ENCODE measurements at places on chromosomes 5 and 9. TPM values are rescaled to one million over a fixed set of nuclear protein-coding genes. Genes with fewer than 3 reads are reported as not detected.

DNA sequence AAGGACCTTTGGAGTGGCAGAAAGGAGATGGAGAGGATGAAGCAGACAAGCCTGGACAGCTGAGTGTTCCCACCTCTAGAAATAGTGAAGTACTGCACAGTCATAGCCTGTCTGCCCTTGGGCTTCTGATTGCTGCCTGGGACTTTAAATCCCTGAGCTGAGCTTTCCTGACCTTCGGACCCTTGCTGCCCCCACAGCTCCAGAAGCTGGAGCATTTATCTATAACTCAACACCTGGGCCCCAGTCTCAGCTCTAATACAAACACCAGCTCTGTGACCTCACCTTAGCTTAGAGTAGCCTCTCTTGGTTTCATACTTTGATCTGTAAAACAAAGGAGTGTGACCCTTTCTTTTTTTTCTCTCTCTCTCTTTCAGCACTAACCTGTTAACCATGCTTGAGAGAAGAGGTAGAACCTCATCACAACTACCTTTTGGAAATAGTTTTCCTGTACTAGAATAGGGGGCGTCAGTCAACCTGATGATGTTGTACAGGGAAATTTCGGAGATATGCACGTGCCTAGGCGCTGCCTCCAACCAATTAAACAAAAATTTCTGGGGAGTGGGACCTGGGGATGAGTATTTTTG is 25.4 kb upstream of the ELL2 start:
- no peaks in the 10 kb centered on the region for H3K27me3 ChIP-seq
- no peak overlapping the region for H3K27ac ChIP-seq
- H3K36me3 ChIP-seq: no peaks in the 10 kb centered on the region
- no peak for DNase-seq
- H3K4me1 ChIP-seq: no peaks in the 10 kb centered on the region
- H3K4me3 ChIP-seq: no peak overlapping the region

- H3K27ac ChIP-seq: peak overlapping the region; percentile 96
- peak; percentile 70 for DNase-seq
- no peaks in the 10 kb centered on the region for H3K27me3 ChIP-seq
- H3K4me3 ChIP-seq: peak overlapping the region; percentile 89
- no peaks in the 10 kb centered on the region for H3K36me3 ChIP-seq
- peaks cover 55% of the 10 kb centered on the region for H3K4me1 ChIP-seq
Measured at GRCh38 chr9:97413462-97413861, 1.6 kb downstream of the TDRD7 start.

NR2F1-AS1 gene
- total RNA-seq: not detected

NAIP gene
- 11.9 TPM for total RNA-seq

DNA sequence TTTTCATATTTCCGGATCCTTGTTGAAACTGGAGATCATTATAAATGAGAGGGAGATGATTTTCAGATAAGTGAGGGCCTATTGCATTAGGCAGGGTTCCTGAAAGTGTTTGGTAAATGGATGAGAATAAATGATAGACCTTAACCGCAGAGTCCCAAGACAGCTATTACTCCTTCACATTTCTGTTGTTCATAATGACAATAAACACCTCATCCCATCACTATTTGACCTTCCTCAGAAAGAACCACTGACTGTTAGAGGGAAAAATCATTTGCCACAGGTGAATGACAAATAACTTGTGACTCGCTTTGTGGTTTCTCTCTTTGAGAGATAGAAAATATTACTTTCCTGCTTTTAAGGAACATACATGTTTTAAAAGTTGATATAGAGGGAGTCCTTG is 47.3 kb upstream of the TRMT10B start:
- no peaks in the 10 kb centered on the region for H3K27me3 ChIP-seq
- H3K4me3 ChIP-seq: no peak overlapping the region
- H3K4me1 ChIP-seq: peaks cover 9% of the 10 kb centered on the region
- DNase-seq: no peak
- no peak overlapping the region for H3K27ac ChIP-seq

- H3K27ac ChIP-seq: no peak overlapping the region
- no peaks in the 10 kb centered on the region for H3K36me3 ChIP-seq
- peak; percentile 75 for DNase-seq
- peak overlapping the region; percentile 65 for H3K4me3 ChIP-seq
- peaks cover 49% of the 10 kb centered on the region for H3K4me1 ChIP-seq
- H3K27me3 ChIP-seq: no peaks in the 10 kb centered on the region
Measured at GRCh38 chr5:10562201-10563109, 1.4 kb upstream of the ANKRD33B start.

All from Karpas-422 (cell line).